ENCODE measurements at places on chromosomes 13 and 19.

GRCh38 chr19:2702170-2703076, at the start of gene GNG7:
Gene GNG7 (minus strand): TSS chr19:2702694. CDS start chr19:2520688, 182,006 bp downstream.
- peak; percentile 94 for DNase-seq

DNA sequence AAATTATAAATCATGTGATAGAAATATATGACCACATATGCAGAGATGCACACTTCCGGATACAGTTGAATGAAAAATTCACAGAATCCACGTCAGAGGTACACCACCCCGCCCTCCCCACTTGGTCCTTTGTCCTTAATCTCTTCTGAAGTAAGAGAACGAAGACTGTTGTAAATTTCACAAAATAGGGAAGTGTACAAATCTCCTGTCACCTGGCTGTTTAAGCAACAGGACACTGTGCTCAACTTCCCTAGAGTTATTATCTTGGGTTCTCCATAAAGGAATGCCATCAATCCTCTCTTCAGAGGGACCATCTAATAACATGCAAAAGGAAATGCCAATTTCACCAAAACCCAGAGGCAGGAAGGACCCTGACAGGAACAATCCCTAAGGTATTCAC, 10.5 kb upstream of the CEACAM6 start:
- no peak for DNase-seq

DNA sequence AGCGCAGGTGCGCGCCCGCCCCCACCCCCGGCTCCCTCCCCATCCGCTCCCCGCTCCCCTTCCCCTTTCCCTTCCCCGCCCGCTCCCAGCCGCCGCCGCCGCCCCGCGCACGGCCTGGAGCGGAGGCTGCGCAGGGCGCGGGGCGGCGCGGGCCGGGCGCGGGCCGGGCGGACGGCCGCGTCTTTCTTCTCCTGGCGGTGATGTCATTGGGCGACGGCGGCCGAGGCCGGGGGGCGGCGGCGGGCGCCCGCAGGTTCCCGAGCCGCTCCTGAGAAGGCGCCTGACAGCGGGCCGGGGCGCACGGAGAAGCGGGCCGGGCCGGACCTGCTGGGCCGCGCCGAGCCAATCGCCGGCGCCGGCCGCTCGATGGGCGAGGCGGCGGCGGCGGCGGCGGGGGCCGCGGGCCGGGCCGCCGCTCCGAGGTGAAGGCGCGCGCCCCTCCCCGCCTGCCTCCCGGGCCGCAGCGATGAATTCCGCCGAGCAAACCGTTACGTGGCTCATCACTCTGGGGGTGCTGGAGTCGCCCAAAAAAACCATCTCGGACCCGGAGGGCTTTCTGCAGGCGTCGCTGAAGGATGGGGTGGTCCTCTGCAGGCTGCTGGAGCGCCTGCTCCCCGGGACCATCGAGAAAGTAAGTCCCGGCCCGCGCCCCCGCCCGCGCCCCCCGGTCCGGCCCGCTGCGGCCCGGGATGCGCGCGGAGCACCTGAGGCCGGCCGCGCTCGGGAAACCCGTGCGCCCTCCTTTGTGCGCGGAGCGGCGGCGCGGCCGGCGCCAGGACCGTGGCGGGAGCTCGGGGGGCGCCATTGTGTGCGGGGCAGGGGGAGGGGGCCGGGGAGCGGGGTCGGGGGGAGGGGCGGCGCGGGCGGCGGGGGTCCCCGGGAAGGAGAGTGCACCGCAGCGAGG, at the start of gene ARHGEF7:
ARHGEF7 (plus strand) TSS at position 250 of the 904 bp plus-strand sequence; CDS start at position 467, 217 bp downstream.
- peak; percentile 28 for DNase-seq

GRCh38 chr13:73698859-73699258, 435.3 kb downstream of the KLF12 start:
- no peak for DNase-seq

DNA sequence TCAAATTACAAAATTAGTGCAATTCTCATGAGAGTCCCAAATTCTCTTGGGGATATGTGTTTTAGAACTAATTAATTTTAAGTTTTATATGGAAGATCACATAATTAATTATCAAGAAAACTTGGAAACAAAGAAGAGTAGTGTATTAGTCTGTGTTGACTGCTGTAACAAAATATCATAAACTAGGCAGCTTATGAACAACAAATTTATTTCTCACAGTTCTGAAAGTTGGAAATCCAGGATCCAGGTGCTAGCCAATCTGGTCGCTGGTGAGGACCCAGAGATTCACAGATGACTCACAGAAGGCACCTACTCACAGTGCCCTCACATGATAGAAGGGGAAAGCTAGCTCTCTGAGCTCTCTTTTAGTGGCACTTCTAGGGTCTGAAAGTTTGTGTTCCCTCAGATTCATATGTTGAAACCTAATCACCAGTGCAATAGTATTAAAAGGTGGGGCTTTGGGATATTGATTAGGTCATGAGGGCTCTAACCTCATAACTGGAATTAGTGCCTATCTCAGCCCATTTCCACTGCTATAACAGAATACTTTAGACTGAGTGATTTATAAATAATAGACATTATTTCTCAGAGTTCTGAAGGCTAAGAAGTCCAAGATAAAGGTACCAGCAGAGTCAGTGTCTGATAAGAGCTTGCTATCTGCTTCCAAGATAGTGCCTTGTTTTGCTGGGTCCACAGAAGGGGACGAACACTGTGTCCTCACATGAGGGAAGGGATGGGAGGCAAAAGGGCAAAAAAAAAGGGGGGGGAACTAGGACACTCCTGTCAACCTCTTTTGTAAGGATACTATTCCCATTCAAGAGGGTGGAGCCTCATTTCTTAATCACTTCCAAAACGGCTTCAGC, 1.5 kb upstream of the ARGLU1 start:
- DNase-seq: no peak

DNA sequence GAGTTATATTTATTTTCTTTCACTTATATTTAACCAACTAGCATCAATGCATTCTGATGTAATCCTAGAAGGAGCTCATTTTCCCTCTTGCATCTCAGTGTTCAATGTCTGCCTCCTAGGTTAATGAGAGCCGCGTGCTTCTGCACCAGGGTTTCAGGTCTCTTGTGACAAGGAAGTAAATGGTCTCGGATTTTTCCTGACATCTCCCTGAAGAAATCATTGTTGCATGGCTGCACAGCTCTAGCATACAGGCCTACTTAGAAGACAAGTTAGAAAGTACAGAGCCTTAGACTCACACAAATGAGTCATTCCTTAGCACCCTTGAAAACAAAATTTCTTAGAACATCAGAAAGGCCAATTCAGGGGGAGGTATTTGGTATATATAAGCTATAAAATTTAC, 57.2 kb upstream of the KLF12 start:
- DNase-seq: no peak

All from activated naive CD4-positive, alpha-beta T cell treated with anti-CD3 and anti-CD28 coated beads, Interleukin-2, amount 10 ng/mL, durations not matched to agents 7 days and 5 days (primary cell).